CD4-positive, alpha-beta T cell treated with Interferon alpha-2 for 1 hour (primary cell): ENCODE measurements at places on chromosomes 5 and 9.

GRCh38 chr5:83029912-83030311, 47.3 kb downstream of the TMEM167A start:
- DNase-seq: no peak

DNA sequence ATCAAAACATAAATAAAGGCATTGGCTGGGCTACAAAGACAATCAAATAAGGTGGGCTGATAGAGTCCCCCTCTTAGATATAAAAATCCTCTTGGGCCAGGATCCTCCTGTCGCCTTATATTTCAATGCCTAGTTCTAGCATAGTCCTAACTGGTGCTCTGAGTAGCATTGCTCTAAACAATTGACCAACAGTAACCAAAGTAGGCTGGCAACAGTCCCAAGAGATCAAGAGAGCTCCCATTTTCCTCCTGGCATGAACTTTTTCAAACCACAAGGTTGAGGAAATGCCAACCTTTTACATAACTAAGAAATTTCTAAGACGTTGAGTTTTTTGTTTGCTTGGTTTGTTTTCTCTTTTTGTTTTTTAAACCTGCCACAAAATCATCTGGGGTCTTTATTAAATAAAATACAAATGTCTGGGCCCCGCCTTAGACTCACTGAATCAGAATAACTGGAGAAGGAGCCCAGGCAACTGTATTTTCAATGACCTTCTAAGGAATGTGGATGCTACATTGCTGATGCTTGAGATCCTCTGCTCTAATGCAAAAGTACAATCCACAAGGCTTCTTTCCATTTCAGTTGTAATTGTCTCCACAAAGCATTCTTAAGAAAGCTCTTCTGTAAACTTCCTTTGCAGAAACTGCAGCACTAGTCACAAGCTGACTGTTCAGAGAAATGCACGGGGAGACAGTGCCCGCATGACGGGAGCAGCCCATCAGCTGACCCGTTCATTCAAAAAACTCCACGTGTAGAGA, 2.9 kb downstream of the SLC45A2 start:
- no peak for DNase-seq

GRCh38 chr5:76652809-76653414, 29.7 kb upstream of the F2RL2 start:
- no peak for DNase-seq

GRCh38 chr9:78786794-78787193, 489.9 kb downstream of the PSAT1 start:
- DNase-seq: no peak

DNA sequence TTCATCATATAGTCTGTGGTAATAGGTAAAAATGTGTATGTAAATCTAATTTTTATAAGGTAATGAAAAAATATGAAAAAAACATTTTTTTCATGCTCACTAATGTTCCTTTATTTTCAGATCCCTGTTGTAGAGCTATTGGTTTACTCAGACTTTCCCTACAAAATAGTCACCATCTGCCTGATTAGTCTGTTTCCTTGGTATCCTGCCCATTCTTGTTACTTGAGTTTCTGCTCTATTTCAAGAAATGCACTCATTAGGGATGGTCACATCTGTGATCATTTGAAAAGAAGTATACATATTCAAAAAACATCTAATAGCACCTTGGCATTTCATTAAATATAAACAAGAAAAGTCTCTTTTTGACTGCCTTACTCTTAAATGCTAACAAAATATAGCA, 21.6 kb upstream of the RASA1 start:
- no peak for DNase-seq

GRCh38 chr9:37528652-37529471, 43.1 kb downstream of the POLR1E start:
- DNase-seq: peak; percentile 85

GRCh38 chr5:174325961-174326360, 280.5 kb downstream of the NSG2 start:
- DNase-seq: no peak

- no peak for DNase-seq
Observed at GRCh38 chr5:52632281-52632680, 155.4 kb upstream of the ITGA1 start.

DNA sequence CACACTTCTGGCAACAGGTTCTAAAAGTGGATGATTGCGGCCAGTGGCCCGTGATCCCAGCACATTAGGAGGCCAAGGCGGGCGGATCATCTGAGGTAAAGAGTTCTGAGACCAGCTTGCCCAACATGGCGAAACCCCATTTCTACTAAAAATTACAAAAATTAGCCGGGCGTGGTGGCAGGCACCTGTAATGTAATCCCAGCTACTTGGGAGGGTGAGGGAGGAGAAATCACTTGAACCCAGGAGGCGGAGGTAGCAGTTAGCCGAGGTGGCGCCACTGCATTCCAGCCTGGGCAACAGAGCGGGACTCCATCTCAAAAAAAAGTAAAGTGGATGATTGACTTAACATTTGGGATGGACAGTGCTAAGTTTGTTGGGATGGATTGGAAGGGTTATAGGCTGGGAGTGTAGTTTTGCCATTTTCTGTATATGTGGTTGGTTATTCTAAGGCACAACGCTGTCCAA, 3.4 kb downstream of the MATR3 start:
- DNase-seq: no peak

DNA sequence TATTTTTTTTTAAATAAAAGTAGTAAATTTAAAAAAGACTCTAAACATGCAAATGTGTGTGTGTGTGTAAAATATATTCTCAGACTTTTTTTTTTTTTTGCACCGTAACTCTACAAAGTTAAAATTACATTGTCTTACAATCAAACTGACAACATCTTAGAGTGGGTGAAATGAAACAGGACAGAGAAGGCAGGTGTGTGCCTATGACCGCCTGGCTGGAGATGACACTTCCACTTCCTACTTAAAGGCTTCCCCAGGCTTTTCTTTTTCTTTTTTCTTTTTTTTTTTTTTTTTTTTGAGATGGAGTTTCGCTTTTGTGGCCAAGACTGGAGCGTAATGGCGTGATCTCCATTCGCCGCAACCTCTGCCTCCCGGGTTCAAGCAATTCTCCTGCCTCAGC, 2.7 kb upstream of the AK1 start:
- no peak for DNase-seq

DNA sequence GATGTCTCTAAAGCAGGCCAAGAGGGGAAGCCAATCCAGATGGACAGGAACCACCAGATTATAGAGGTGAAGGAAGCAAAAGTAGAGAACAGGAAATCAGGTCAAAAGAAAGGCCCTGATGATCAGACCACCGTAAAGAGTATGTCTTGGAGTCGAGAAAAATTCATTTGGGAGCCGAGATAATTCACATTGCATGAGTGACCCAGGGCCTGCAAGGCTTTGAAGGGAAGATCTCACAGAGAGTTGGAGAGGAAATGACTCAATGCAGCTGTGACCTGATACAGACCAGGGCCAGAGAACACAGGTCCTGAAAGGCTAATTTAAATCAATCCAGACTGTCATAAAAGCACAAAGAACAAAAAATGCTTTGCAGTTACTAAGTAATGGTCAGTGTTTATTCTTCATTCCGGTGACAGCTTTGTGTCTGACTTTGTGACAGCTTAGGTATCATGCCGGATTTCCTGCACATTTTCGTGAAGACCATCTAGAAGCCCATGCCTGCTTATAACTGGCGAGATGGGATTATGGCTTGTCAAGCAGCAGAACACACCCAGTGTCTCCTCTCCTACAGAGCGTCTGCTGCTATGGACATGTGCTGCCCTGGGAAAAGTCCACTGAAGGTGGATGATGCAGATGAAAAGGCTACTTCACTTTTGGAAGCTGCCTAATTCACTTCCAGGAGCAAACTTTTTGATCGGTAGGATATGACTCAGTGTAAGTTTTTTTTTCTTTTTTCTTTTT, 5.8 kb upstream of the ACTBL2 start:
- no peak for DNase-seq

- DNase-seq: peak; percentile 14
Observed at GRCh38 chr5:170416526-170416925, 27.4 kb upstream of the KCNMB1 start.

DNA sequence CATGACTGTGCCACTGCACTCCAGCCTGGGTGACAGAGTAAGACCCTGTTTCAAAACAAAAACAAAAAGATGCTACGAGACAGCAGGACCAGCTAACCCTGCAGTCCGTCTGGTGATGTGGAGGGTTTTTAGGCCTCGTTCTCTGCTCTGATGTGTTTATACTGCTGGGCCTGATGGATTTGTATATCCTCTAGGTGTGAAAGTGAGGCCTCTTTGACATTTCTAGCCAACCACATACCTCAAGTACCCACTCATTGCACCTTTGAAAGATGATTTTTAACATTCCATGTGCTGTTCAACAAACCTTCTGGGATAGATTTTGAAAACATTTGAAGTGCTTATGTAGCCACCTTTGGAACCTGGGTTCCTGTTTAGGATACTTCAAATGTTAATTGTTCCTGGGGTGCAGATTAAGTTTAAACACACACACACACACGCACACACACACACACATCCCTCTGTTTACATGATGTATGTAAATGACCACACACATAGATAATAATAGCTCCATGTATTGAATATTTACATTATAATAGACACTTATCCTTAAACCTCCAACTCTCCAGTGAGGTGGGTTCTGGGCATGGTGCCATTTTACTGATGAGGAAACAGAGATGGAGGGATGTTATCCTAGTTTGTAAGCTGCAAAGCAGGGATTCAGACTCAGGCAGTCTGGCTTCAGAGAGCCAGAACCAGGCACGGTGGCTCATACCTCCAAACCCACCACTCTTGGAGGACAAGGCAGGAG, 48.8 kb upstream of the GOLPH3 start:
- DNase-seq: no peak

- DNase-seq: no peak
Observed at GRCh38 chr5:171813813-171814490, 28.3 kb downstream of the SMIM23 start.

DNA sequence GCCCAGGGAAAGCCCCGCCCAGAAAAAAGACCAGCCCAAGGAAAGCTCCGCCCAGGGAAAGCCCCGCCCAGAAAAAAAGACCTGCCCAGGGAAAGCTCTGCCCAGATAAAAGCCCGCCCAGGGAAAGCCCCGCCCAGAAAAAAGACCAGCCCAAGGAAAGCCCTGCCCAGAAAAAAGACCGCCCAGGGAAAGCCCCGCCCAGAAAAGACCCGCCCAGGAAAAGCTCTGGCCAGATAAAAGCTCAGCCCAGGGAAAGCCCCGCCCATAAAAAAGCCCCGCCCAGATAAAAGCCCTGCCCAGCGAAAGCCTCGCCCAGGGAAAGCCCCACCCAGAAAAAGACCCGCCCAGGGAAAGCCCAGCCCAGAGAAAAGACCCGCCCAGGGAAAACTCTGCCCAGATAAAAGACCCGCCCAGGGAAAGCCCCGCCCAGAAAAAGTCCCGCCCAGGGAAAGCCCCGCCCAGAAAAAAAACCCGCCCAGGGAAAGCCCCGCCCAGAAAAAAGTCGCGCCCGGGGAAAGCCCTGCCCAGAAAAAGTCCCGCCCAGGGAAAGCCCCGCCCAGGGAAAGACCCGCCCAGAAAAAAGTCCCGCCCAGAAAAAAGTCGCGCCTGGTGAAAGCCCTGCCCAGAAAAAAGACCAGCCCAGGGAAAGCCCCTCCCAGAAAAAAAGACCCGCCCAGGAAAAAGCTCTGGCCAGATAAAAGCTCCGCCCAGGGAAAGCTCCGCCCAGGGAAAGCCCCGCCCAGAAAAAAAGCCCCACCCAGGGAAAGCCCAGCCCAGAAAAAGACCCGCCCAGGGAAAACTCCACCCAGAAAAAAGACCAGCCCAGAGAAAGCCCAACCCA, 11.9 kb downstream of the GRIN1 start:
- peak; percentile 32 for DNase-seq

GRCh38 chr5:177098470-177099141, 11.9 kb downstream of the FGFR4 start:
- no peak for DNase-seq

DNA sequence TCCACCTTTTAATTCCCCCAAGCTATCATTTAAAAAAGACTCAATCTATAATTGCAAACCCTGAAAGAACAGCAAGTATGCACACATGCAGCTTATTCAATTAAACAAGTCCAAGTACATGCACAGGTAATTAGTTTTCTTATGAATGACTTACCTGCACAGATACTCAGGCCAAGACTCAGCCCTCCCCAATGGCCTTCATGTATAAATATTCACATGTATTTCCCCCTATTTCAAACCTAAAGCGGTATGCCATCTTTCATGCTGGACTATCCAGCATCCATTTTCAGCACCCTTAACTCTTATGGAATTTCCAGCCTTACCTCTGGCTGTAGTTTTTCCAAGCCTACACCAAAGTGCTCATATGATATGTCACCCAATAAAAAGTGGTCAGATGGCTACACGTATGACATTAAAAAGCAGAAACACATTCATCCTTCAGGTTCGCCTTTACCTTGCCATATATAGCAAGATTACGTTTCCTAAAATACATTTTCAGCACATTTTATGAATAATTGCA, 205.5 kb downstream of the MEF2C start:
- no peak for DNase-seq

DNA sequence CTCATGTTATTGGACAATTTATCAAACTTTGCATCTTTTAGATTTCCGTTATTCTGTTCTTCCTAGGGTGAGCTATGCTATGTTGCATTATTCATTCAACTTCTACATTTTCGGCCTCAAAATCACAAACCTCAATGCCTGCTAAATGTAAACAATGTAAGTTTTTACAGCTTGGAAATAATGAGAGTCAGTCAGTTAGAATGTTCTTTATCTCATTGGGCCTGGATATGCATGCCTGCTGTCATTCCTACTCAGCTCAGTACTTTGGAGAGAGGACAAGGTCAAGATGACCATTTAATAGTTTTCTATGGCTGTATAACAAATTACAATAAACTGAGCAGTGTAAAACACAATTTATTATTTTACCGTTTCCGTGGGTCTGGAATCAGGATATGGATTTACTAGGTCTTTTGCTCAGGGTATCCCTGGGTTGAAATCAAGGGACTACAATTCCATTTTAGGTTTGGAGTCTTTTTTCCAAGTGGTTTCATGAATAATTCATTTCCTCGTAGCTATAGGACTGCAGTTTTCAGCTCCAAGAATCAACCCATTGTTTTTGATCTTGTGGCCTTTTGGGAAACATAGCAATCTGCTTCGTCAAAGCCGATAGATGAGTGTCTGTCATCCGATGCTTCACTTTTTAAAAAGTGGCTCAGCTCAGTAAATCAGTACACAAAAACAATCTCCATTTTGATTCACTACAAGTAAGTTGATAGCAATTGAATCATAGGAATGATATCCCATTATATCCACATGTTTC, 1143.2 kb upstream of the CDH6 start:
- DNase-seq: no peak
